Activated T-helper 2 cell treated with anti-CD3 and anti-CD28 coated beads, Interferon-gamma antibody, Interleukin-2, Interleukin-4, amounts not matched to agents 10 μg/mL and 5 μg/mL and 100 μg/mL, durations not matched to agents 14 hours and 24 hours and 36 hours (primary cell): ENCODE measurements at places on chromosomes 4 and X.
A peak's percentile ranks its signal among the peaks of the same experiment; 100 is the strongest.

- DNase-seq, result no peak
Observed at GRCh38 chr4:185920691-185921260, 108.8 kb upstream of the SORBS2 start.

DNA sequence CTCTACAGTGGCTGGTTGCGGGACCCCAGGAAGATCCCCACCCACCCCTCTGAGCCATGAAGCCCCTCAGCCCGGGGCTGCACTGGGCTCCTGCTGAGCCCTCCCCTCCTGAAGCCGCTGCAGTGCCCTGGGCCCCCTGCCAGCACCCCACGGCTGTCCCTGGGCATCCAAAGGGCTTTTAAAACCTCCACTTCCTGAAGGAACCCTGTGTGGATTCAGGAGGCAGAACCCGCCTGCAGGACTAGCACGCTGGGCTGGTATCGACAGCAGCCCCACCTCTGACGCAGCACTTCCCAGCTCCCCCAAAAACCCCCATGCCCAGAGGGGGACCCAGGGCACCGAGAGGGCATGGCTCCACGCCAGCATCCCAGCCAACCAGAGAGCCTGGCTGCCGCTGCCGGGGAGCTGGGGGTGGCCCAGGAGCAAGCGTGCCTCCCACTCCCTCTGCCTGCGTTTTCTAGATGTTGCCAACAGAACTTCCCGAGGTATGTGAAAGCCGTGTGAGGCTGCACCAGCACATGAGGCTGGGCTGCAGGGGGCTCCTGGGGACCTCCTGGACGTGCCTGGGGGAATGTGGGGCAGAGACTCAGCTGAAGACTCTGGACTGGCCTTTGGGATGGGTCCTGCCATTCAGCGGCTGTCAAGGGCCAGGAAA is 6.3 kb downstream of the MXD4 start:
- peak; percentile 7 for DNase-seq

DNA sequence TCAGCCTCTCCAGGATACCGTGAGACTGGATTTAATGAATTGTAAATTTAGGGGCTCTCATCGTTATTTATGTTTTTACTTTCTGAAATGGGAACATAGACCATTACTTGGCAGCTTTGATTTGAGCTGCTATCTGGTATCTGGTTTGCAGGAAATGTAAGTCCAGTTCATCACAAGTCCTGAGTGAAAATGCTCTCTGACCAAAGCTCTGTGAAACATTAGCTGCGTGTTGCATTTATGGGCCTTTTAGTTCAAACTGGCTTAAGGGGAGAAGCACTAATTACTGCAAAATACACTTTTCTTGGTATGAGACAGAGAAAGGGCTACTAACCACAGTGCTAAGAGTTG is 420 bp downstream of the CC2D2A start:
- DNase-seq, result no peak

- DNase-seq, result no peak
Observed at GRCh38 chr4:146450524-146450923, 71.2 kb downstream of the SLC10A7 start.

- no peak for DNase-seq
Observed at GRCh38 chr4:41887821-41888686, 47.2 kb upstream of the TMEM33 start.

DNA sequence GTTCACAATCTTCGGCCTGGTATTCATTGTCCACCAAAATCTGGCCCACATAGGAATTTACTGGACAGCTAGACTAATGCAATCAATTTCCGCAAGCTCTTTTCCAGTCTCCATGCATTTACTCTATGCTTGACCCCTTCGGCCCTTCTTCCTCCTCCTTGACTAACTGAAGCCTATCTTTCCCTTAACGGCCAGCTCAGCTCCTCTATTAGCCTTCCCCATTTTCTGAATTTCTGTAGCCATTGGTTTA is 1.2 kb upstream of the PHKA2 start:
- DNase-seq, result no peak
